ENCODE measurements at places on chromosomes 7 and 10. TPM values are rescaled to one million over a fixed set of nuclear protein-coding genes. Genes with fewer than 3 reads are reported as not detected.

GRCh38 chr7:3916146-3916545 is 615.1 kb downstream of the SDK1 start:
- no peak for DNase-seq

- no peak for DNase-seq
These were observed 262.2 kb downstream of the KIF20B start for GRCh38 chr10:89963451-89964102.

- DNase-seq, result no peak
These were observed 101.2 kb downstream of the GRID1 start for GRCh38 chr10:86265236-86265894.

GRCh38 chr10:130360826-130361311 is 224.7 kb downstream of the GLRX3 start:
- DNase-seq, result no peak

- DNase-seq, result no peak
These were observed 698.9 kb downstream of the PARD3 start for GRCh38 chr10:34116220-34116641.

- DNase-seq, result no peak
These were observed 80.2 kb upstream of the CACNB2 start for GRCh38 chr10:18059826-18060559.

- DNase-seq, result no peak
These were observed 133.5 kb downstream of the C1GALT1 start for GRCh38 chr7:7315851-7316250.

DNA sequence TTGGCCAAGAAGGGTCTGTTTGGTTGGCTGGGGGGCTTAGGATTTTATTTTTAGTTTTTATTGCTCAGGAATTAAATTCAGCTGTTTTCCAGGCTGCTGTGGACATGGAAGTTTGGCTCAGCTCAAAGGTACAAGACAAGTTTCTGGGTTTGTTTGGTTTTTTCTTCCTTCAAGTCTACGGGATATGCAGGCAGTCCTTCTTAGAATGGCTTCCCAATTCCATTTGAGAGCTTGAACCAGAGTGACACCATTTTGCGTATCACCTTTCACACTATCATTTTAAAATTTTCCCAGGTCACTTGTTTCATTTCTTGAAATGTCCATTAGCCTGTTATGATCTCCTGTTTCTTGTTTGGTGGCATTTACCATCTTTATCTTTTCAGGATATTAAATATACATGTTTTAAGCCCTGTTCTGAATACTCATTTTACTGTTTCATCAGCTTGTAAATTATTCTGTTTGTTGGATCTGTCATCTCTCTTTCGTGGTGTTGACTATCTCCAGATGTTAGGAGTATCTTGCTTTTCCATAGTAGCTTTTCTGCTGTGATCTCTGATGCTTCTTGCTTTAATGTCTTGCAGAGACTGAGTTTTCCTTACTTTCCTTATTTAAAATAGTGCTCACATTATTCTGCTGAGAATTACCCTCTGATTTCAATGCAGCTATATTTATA is 9.4 kb upstream of the TMEM168 start:
- DNase-seq, result no peak

- DNase-seq, result no peak
These were observed 769.6 kb downstream of the GRID1 start for GRCh38 chr10:85597006-85597405.

GRCh38 chr7:49878089-49878488 is 104.7 kb downstream of the VWC2 start:
- no peak for DNase-seq

- DNase-seq, result peak; percentile 75
These were observed at the start of gene FXYD4 for GRCh38 chr10:43371418-43371817. Gene FXYD4 (plus strand): TSS chr10:43371636. CDS start chr10:43373747, 2,111 bp downstream.

- no peak for DNase-seq
These were observed 85.6 kb downstream of the PRKG1 start for GRCh38 chr10:51159841-51160240.

- peak; percentile 76 for DNase-seq
These were observed 74.5 kb downstream of the INSIG1 start for GRCh38 chr7:155371884-155372781.

DNA sequence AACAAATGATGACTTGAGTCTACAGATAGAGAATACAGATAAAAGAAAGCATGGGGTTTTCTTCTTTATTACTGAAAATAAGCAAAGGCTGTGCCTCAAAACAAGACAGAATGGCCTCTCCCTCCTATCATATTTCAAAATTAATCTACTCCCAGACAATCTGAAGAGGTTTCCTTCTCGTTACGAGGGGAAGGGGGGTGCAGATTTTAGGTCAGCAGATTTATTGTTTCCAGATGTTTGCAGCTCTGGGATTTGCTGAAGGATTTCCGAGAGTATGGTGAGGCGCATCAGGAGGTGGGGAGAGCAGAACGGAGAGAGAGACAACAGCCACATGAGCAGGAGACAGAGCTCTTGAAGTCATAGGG is 89.8 kb downstream of the KIAA1549 start:
- no peak for DNase-seq

DNA sequence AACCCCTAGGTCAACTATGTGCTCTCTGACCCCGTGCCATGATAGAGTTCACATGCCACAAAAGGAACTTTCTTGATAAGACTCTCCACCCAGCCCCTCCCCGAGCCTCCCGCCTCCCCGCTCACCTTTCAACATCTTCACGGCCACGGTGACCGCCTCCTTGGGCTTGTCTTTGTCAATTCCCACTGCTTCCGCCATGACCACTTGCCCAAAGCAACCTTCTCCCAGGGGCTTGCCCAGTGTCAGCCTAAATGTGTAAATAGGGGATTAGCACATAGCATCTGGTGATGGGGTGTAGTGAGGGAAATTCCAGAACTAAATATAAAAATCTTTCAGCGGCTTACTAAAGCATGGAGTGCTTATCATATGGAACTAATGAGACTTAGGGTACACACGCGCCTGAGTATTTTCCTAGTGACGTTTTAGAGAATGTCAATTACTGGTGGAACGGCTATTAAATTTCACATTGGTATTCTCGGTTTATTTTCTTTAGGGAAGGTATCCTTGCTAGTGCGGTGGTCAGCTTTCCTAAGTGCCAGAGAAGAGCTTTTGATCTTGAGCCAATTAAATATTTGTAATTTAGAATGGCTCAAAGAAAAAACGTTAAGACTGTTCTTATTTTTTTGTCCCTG is 97.4 kb downstream of the FGFR2 start:
- no peak for DNase-seq

- DNase-seq, result no peak
These were observed 84.6 kb downstream of the CACNB2 start for GRCh38 chr10:18224626-18225445.

The TMEM176B gene
- not detected for total RNA-seq

The PAPOLB gene
- not detected for total RNA-seq

The GNGT1 gene
- total RNA-seq, result not detected

The GIMAP6 gene
- not detected for total RNA-seq

The EBLN1 gene
- not detected for total RNA-seq

The AKR1D1 gene
- not detected for total RNA-seq

The APBB1IP gene
- not detected for total RNA-seq

The ITGB8 gene
- 1.3 TPM for total RNA-seq

The PRTFDC1 gene
- total RNA-seq, result 5.9 TPM

The BLNK gene
- total RNA-seq, result not detected

The WIPF3 gene
- 0.51 TPM for total RNA-seq

The NOS3 gene
- not detected for total RNA-seq

The GRM8 gene
- not detected for total RNA-seq
